Stimulated activated CD4-positive, alpha-beta T cell treated with anti-CD3 and anti-CD28 coated beads, Interleukin-4, amount 100 ng/mL, for 1 hour (primary cell): ENCODE measurements at places on chromosomes 1 and 21.

- DNase-seq, result no peak
Measured at GRCh38 chr1:184788970-184789369, 34.3 kb upstream of the EDEM3 start.

DNA sequence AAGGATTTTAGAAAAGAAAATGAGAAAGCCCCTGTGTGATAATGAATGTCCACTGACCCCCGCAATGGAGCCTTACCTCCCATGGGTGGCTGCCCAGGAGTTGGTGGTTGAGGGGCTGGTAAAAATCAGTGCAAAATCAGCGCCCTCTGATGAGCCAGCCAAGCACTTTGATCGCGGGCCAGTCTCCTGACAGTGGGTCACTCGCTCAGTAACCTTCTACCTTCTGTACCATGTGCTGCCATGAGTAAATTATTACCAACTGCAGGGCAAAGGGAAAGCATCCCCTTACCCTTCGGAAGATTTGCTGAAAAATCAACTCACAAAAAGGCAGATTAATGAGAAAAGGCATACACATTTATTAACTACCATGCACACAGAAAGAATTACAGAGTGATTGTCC is 58.8 kb downstream of the KCNK1 start:
- no peak for DNase-seq

DNA sequence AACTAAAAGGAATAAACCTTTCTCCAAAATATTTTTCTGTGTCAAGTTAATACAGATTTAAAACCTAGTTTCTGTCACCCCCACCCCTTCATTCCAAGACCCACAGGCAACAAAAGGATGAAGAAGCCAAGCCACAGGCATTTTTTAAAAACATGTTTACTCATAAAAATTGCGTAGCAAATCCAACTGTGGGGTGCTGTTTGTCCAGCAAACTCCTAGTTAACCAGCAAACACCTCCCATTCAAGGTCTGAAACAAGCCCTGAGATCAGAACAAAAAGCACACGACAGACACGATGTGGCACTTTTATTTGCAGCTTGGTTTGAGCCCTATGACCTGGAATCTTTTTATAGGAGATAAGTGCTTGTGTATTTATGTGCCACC is 149.9 kb upstream of the CAMK1G start:
- no peak for DNase-seq

DNA sequence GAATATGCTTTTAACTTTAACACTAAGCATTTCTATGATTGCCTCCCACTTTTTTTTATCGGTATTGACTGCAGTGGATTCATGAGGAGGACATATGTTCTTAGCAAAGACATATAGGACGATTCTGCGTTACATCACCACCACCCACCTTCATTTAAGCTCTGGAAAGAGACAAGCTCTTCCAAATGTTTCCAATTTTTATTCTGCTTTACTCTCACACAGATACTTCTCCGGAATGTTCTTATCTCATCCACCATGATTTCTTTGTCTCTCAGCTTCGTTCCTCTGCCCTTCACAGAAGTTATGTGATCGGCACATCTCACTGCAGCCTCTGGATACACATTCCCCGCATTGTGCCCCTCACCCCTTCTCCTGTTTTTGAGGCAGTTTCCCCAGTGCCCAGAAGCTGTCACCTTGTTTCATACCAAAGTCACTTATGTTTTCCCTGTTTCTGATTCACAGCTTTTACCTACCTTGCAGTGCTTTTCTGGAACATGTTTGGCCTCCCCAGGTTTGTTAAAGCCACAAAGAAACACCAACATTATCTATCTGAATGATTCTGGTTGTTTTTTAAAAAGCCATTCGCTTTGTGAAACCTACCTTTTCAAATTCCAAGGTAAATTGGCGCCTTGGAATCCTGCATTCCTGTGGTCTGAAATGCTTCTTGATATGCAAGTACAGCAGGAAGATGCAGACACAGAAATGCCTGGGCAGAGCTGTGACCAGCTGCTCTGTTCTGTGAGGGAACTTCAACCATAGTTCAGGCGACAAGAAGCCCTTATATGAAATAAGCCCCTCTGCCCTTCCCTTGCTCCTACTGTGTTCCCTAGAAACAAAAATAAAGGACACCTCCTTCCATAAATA is 1020.2 kb downstream of the TTLL7 start:
- no peak for DNase-seq

DNA sequence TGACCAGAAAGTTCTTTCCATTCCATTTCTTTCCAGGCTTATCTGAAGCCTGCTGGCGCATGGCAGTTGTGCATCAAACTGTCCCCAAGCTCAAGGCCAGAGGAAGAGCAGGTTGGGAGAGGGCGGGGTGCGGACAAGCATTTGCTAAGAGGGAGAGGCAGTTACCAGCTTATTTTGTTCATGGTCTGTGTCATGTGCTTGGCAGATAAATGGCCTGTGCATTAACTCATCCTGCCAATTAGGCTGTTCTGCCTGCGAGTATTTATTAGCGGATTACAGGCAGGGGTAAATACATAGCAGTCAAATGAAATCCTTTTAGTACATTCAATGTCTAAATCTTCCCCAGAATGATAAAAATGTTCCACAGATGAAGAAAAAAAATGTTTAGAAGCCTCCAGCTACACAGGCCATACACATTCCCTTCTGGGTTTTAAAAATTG is 48.9 kb upstream of the B3GALNT2 start:
- no peak for DNase-seq

DNA sequence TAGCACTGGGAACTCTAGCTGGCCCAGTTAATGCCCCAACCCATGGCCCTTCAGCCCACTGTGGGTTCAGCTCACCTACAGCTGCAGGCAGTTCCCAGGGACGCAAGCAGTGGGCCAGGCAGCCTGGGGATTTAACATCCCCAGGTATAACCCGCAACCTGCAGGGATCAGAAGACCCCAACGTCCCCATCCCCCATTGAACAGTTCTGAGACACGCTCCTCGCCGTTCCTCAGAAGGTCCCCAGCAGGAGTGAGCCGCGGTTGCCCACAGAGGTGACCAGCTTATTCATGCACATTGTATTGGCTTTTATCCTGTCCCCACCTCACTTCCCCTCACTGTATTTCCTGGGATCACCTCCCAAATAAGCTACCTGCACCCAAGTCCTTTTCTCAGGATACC is 5.0 kb upstream of the MATN1 start:
- no peak for DNase-seq

GRCh38 chr1:38929054-38929453 is 12.6 kb downstream of the RHBDL2 start:
- no peak for DNase-seq

GRCh38 chr1:234573711-234574299 is 36.2 kb downstream of the IRF2BP2 start:
- DNase-seq, result no peak

- DNase-seq, result no peak
Measured at GRCh38 chr21:15022608-15023261, 42.1 kb downstream of the NRIP1 start.

- DNase-seq, result no peak
Measured at GRCh38 chr1:235920596-235921375, 54.1 kb upstream of the LYST start.

DNA sequence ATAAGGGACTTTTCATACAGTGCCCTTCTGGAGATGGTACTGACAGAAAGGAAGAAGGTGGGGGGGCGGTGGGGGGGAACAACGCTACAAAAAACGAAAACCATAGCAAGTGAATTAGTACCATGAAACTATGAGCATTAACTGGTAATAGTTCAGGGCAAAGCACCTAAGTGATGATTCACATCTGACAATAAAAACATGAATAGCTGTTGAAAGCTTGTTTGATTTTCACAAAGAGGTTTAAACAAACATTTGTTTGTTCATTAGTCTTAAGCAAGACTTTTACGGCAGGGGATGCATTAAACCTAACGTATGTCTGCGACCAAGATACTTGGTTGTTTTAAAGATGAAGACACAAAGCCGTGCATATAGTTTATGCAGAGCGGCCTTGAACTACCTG is 177.5 kb downstream of the LMO4 start:
- DNase-seq, result no peak

- no peak for DNase-seq
Measured at GRCh38 chr1:60727552-60727951, 354.8 kb upstream of the NFIA start.

DNA sequence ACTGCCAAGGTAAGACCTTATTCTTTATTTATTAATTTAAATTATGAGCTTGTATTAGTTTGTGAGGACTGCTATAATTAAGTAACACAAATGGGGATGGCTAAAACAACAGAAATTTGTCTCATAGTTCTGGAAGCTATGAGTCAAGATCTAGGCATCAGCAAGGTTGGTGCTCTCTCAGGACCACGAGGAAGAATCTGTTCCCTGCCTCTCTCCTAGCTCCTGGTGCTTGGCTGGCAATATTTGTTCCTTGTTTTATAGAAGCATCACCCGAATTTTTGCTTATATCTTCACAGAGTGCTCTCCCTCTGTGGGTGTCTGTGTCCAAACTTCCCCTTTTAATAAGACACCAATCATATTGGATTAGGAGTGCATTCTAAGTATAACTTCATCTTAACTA is 41.4 kb upstream of the CCDC190 start:
- DNase-seq, result no peak

DNA sequence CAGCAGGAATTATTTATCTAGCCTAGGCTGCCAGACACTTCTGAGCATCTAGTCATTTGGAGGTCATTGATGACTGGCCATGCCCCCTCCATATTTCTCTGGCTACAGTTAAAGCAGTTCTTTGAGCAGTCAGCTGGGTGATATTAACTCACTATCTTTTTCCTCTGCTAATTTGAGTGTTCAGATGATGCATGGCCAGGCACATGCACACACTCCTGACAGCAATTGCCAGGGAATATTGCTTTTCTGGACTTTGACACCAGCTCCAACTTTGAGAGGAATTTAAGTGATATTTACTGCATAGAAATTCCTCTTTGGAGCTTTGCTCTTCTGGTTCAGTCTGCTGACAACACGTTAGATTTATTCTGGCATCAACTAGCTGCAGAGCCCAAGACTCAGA is 52.6 kb downstream of the CD247 start:
- no peak for DNase-seq
